ENCODE measurements at places on chromosomes 16 and 17. TPM values are rescaled to one million over a fixed set of nuclear protein-coding genes. Genes with fewer than 3 reads are reported as not detected.

The NRN1L gene
- total RNA-seq: 1.7 TPM

The OR1A1 gene
- total RNA-seq: not detected

The KCNG4 gene
- not detected for total RNA-seq

The CACNG3 gene
- total RNA-seq: not detected

The FBXW10 gene
- not detected for total RNA-seq

The DDX28 gene
- total RNA-seq: 8.6 TPM

The SHISA9 gene
- total RNA-seq: 10.8 TPM

The HOXB1 gene
- not detected for total RNA-seq

The TBC1D3B gene
- 2.1 TPM for total RNA-seq

The RNF43 gene
- total RNA-seq: under 0.01 TPM

The FCSK gene
- 13.1 TPM for total RNA-seq

The OSBPL7 gene
- 8.4 TPM for total RNA-seq

The MED9 gene
- 14.4 TPM for total RNA-seq

The NT5M gene
- 8.2 TPM for total RNA-seq

GRCh38 chr17:71656964-71657858 lies 463.6 kb upstream of the SOX9 start:
- no peak for DNase-seq

DNA sequence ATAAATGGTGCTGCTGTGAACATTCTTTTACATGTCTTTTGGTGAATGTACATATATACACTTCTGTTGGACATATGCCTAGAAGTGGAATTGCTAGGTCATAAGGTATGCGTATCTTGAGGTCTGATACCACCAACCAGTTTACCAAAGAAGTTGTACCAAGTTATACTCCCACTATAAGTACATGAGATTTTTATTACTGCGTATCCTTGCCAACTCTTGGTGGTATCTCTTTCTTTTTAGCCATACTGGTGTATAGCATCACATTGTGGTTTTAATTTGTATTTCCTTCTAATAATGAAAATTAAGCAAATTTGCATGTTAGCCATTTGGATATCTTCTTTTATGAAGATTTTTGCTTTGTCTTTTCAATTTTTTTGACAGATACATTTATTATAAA lies 80.5 kb downstream of the ATF7IP2 start:
- DNase-seq: no peak

- DNase-seq: peak; percentile 93
Observed at GRCh38 chr16:11796227-11797165, 562 bp downstream of the ZC3H7A start.

- DNase-seq: no peak
Observed at GRCh38 chr17:15947976-15948752, 3.2 kb downstream of the ADORA2B start.

GRCh38 chr17:65049085-65049756 lies 7.3 kb downstream of the GNA13 start:
- DNase-seq: no peak

GRCh38 chr16:20884240-20884556 lies 16.0 kb downstream of the DCUN1D3 start:
- no peak for DNase-seq

- no peak for DNase-seq
Observed at GRCh38 chr17:19305256-19305655, 57.3 kb downstream of the B9D1 start.

- DNase-seq: no peak
Observed at GRCh38 chr16:2728034-2728433, 8.0 kb upstream of the PRSS27 start.

- DNase-seq: no peak
Observed at GRCh38 chr16:83586036-83586435, 221.7 kb upstream of the HSBP1 start.

GRCh38 chr17:48027322-48027981 lies 10.1 kb downstream of the COPZ2 start:
- DNase-seq: no peak

GRCh38 chr17:43940630-43941029 lies 1.6 kb downstream of the PPY start:
- no peak for DNase-seq

- DNase-seq: no peak
Observed at GRCh38 chr17:20184181-20184580, 175.0 kb downstream of the SPECC1 start.

DNA sequence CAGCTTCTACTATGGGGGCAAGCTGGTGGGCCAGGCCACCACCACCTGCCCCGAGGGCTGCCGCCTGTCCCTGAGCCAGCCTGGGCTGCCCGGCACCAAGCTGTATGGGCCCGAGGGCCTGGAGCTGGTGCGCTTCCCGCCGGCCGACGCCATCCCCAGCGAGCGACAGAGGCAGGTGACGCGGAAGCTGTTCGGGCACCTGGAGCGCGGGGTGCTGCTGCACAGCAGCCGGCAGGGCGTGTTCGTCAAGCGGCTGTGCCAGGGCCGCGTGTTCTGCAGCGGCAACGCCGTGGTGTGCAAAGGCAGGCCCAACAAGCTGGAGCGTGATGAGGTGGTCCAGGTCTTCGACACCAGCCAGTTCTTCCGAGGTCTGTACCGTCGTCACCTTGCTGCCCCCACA lies 19.5 kb downstream of the IRF8 start:
- DNase-seq: no peak

DNA sequence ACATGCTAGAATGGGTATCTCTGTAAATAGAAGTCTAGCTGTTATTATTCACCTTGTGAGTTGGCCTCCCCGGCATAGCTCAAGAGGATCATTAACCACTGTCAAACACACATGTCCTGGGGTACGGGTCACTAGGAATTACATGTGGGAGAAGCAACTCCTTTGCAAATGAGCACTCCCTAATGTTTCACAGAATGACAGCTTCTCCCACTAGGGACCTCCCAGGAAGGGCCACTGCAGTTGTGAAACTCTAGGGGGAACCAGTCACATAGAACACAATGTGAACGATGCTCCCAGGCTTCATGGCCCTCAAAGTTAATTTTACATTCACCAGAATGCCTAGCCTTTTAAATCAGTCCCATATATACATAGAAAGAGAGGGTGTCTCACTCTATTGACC lies 12.4 kb upstream of the ZNF19 start:
- DNase-seq: no peak

DNA sequence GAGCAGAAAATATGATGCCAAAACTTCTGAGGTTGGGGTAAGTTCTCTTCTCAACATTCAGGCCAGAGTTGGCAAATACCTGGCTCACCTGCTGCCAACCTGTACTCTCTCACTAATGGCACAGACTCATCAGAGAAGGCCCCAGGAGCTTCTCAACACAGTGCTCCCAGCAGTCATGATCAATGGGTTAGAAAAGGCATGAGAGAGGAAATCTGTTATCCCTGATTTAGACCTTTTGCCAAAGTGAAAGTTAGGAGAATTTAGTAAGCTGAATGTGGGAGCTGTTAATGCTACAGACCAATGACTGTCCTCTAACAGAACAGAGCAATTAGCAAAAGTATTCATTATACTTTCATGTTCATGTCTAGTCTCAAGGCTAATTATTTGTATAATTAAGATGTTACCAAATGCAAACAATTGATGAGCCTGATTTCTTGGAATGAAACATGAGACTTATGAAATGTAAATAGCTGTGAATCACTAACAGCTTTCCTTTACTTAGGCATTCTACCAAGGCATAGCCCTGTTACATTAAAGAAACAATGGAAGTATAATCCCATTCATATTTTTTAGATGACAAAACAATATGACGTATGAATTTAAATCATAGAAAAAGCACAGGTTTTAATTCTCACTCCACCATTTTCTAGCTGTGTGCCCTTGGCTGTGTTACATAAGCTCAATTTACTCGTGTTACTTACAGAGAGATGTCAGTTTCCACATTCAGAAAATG lies 68.7 kb upstream of the MARCHF10 start:
- DNase-seq: no peak

DNA sequence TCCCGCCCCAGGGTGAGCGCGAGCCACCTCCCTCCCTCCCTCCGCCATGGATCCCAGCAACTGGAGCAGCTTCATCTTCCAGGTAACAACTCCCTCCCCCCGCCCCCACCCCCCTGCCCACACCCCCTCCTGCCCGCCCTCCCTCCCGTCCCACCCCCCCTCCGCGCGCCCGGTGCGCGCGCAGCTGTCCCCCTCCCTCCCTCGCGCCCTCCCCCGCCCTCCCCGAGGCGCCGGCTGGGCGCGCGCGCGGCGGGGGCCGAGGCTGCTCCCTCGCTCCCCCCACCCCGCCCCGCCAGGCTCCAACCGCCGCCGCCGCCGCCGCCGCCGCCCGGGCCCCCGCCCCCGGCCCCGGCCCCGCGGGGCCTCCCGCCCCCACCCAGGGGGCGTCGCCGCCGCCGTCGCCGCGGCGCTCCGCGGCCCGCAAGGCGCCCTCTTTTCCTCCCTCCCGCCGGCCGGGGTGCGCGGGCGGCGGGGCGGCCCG lies at the start of gene MAZ:
TSS of gene MAZ (plus strand) at position 431 of the 481 bp plus-strand sequence. CDS start 173 bp downstream, outside the sequence.
- DNase-seq: peak; percentile 96

GRCh38 chr17:73470316-73470826 lies 158.6 kb upstream of the CDC42EP4 start:
- DNase-seq: no peak

DNA sequence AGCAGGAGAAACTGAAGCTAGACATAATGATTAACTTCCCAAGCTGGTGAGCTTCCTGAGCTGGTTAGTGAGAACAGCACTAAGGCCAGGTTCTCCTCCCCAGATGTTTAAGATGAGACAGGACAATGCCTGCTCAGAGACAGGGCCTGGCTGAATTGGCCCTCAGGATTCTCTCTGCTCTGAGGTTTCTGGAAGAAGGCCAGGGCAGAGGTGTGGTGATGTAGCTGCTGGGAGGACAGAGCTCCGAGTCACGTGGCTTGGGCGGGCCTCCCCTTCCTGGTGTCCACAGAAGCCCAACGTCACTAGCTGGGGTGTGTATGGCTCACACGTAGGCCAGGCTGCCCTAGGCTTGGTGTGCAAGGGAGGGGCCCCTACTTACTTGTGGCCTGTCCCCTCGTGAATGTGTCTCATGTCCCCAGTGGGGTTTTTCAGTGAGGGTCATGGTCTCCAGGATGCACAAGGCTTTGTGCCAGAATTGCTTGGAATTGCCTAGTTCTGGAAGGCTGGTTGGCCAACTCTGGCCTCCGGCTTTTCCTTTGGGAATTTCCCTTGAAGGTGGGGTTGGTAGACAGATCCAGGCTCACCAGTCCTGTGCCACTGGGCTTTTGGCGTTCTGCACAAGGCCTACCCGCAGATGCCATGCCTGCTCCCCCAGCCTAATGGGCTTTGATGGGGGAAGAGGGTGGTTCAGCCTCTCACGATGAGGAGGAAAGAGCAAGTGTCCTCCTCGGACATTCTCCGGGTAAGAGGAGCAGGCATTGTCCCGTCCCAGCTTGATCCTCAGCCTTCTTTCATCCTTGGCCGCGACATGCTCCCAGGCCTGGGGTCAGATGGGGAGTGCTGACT lies 3.4 kb downstream of the NOD2 start:
- peak; percentile 95 for DNase-seq

DNA sequence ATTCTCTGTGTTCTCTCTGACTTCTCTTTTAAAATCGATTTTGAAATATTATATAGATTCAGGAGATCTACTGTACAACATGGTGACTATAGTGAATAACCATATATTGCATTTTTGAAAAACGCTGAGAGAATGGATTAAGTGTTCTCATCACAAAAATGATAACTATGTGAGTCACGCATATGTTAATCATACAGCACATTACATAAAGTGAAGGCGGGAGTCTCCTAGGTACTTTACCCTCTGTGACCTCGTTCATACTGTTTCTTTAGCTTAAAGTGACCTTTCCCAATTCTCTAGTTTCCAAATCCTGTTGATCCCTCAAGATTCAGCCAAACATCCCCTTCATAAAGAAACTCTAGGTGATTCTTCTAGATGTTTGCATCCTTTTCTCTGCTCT lies 3.1 kb upstream of the KRTAP3-2 start:
- no peak for DNase-seq

- no peak for DNase-seq
Observed at GRCh38 chr16:54175169-54175551, 111.4 kb downstream of the IRX3 start.

GRCh38 chr17:28505986-28506665 lies at the start of gene FOXN1:
FOXN1 (plus strand) TSS chr17:28506348; CDS start chr17:28523970, 17,622 bp downstream.
- no peak for DNase-seq

DNA sequence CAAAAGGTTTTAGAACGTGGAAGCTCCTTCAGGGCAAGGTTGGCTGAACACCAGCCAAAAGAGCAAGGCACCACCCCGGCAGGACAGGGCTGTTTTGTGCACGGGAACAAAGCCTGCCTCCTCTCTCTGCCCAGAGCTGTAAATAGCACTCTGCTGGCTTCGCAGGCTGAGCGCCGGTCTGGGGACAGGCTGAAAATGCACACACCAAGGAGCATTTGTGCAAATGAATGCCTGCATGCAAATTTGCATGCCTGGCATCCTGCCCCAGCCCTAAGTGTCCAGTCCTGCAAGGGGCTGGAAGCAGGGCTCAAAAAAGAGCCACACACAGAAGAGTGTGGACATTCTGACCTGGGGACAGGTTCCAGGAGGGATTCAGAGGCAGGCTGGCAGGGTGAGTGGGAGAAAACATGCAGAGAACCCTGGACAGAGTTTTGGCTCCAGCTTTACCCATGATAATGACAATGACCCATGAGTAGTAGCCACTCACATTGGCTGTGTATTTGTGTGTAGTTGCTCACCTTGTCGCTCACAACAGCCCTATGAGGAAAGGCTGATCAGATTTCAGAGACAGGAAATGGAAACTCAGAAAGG lies 11.7 kb downstream of the ABAT start:
- DNase-seq: no peak

- no peak for DNase-seq
Observed at GRCh38 chr16:51986717-51987116, 560.2 kb downstream of the TOX3 start.

DNA sequence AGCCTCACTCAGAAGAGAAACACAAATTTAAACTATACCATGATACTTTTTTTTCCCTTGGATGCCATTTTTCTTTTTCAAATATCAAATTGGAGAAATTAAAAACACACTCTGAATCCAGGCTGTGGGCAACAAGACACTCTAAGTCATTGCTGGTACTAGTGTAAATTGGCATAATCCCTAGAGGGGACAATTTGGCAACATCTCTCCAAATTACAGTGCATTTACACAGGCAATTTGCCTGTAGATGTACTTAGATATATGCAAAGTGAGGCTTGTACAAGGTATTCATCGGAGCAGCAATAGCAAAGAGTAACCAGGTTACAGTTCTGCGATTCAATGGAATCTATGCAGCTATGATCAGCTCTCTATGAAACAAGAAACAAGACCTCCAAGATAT lies 6.7 kb upstream of the GUCY2D start:
- DNase-seq: no peak

GRCh38 chr17:301681-302299 lies 50.8 kb downstream of the RPH3AL start:
- DNase-seq: no peak

GRCh38 chr16:74252329-74252728 lies 44.3 kb upstream of the PSMD7 start:
- no peak for DNase-seq

GRCh38 chr17:40251576-40251975 lies 32.5 kb downstream of the WIPF2 start:
- DNase-seq: no peak
